ENCODE measurements at places on chromosomes 11 and 22. TPM values are rescaled to one million over a fixed set of nuclear protein-coding genes. Genes with fewer than 3 reads are reported as not detected.

The TSPAN32 gene
- 0.82 TPM for total RNA-seq

The POU2AF2 gene
- total RNA-seq: not detected

The TRIM44 gene
- total RNA-seq: 21.6 TPM

The SMIM35 gene
- not detected for total RNA-seq

The MPEG1 gene
- not detected for total RNA-seq

The IGLL1 gene
- total RNA-seq: not detected

The NPAS4 gene
- not detected for total RNA-seq

The CARD16 gene
- total RNA-seq: 2.6 TPM

The ENTHD1 gene
- total RNA-seq: not detected

The GGTLC3 gene
- total RNA-seq: not detected

The KCNJ5 gene
- not detected for total RNA-seq

The NDUFC2 gene
- 84.8 TPM for total RNA-seq

The RBFOX2 gene
- 117 TPM for total RNA-seq

The GGT1 gene
- total RNA-seq: 2.5 TPM

The CYB5R2 gene
- total RNA-seq: 14.0 TPM

The TMA7B gene
- not detected for total RNA-seq

The EMID1 gene
- 6.8 TPM for total RNA-seq

The KDM4E gene
- total RNA-seq: not detected

The ALKBH3 gene
- total RNA-seq: 30.5 TPM

The CD248 gene
- 500 TPM for total RNA-seq

The SLC43A3 gene
- 32.3 TPM for total RNA-seq

The F2 gene
- total RNA-seq: not detected

The C1QTNF4 gene
- 0.60 TPM for total RNA-seq

The SLC7A4 gene
- total RNA-seq: 2.7 TPM

The CENPM gene
- total RNA-seq: 2.6 TPM

The FKBP2 gene
- 43.6 TPM for total RNA-seq

The CD3D gene
- total RNA-seq: not detected

The TTLL8 gene
- not detected for total RNA-seq

The RNF141 gene
- 19.1 TPM for total RNA-seq

The IRAG1 gene
- 4.2 TPM for total RNA-seq

The OVOL1 gene
- not detected for total RNA-seq

The MYRF gene
- 3.8 TPM for total RNA-seq

The PATE2 gene
- not detected for total RNA-seq

The P2RY2 gene
- not detected for total RNA-seq

The RRP8 gene
- total RNA-seq: 7.6 TPM

The GAB4 gene
- total RNA-seq: not detected

The OR2AT4 gene
- not detected for total RNA-seq

The RNF169 gene
- 10.0 TPM for total RNA-seq

The CYTH4 gene
- total RNA-seq: not detected

The UCP3 gene
- total RNA-seq: 0.47 TPM

The C22orf23 gene
- total RNA-seq: not detected

The ZNF70 gene
- 3.2 TPM for total RNA-seq

The C11orf68 gene
- 16.1 TPM for total RNA-seq

The TEX54 gene
- total RNA-seq: not detected

The RGL4 gene
- total RNA-seq: not detected

The TRIM48 gene
- not detected for total RNA-seq

The MMP12 gene
- not detected for total RNA-seq

The MIF gene
- total RNA-seq: 1,022 TPM

The MYBPC3 gene
- total RNA-seq: not detected

The TRPM5 gene
- total RNA-seq: 0.12 TPM

The RPL3 gene
- 3,654 TPM for total RNA-seq

The OR51B5 gene
- total RNA-seq: not detected

The LDHAL6A gene
- not detected for total RNA-seq

The XPNPEP3 gene
- 10.0 TPM for total RNA-seq

The FERMT3 gene
- total RNA-seq: 3.4 TPM

The BBOX1 gene
- total RNA-seq: not detected

The CLDN5 gene
- total RNA-seq: 2.1 TPM

The SYT7 gene
- 2.6 TPM for total RNA-seq

The RAC2 gene
- total RNA-seq: 30.2 TPM

Measured in pericardium fibroblast (primary cell).